Putamen (tissue), 1 donor: ENCODE measurements at places on chromosomes 16 and 17.

DNA sequence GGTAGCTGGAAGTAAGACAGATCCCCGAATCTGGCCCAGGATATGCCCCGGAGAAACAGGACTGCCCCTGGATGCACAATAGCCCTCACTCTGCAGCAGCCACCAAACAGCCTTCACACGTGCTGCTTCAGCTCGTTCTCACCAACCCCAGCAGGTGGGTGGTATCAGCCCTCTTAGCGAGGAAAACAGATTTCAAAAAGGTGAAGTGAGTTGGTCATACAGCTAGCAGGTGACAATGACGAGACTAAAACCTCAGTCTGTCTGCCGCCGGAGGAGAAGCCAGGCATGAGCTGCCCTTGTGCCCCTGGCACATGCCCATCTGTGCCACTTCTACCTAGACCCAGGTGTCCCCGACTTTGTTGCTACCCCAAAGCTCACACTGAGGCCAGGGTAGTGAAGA lies 92.4 kb downstream of the YPEL2 start:
- DNase-seq, result no peak

DNA sequence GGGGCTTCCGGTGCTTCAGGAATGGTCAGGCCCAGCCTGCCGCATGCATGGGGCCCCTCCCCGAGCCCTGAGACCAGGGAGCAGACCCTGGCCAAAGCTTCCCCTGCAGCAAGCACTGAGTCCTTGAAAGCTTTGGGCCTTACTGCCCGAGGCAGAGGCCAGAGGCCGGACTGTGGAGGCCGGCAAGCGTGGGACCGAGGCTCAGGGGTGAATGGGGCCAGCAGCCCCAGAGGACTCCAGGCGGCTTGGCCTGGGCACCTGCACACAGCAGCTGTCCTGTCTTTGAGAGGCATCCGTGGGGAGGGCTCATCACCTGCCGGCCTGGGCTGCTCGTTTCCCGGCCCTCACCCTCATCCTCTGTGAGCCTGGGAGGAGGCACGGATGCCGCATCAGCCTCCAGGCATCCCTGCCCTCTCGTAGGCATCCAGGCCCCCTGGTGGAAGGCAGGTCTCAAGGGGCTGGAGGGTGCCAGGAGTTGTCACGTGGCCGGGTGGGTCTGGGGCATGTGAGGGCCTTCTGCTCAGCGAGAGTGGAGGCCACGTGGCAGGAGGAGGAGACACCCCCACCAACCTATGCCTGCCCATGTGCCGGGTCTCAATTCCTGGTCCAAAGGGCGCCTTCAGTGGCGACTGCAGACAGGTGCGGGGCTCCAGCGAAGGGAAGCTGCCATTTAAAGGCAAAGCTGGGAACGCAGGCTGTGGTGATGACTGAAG lies 31.4 kb downstream of the CACNA1H start:
- no peak for DNase-seq

DNA sequence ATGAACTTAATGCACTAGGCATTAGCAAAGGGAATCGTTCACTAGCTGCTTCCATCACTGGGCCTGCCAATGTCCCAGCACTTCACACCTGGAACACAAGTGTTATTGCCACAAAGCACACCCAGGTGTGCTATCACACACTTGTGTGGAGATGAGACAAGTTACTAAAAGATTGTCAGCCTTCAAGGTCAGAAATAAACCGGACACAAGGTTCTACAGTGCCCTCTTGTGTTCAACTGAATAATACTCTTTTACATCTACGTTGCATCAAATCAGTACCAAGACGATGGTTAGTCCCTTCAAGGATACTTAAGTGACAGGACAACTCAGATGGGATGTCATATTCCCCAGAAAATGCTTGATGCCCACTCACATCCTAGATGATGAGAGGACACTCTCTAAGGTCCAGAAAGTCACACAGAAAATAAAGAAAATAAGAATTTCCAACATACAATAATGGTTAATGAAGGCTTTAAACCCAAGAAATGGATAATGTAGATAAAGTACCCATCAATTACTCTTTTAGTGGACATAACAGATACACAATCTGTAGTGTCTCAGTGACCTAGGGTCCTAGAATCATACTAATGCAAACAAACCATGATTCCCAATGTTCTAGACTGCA lies 16.4 kb upstream of the GLG1 start:
- DNase-seq, result peak; percentile 25

- no peak for DNase-seq
Observed at GRCh38 chr17:79950306-79950705, 85.4 kb downstream of the TBC1D16 start.

GRCh38 chr16:11585460-11586377 lies 1.0 kb downstream of the LITAF start:
- no peak for DNase-seq
